ENCODE measurements at places on chromosomes 3 and 15.

GRCh38 chr3:120399372-120399771 is 50.2 kb upstream of the LRRC58 start:
- no peak for DNase-seq

GRCh38 chr3:56351537-56351936 is 116.7 kb downstream of the ERC2 start:
- DNase-seq: no peak

DNA sequence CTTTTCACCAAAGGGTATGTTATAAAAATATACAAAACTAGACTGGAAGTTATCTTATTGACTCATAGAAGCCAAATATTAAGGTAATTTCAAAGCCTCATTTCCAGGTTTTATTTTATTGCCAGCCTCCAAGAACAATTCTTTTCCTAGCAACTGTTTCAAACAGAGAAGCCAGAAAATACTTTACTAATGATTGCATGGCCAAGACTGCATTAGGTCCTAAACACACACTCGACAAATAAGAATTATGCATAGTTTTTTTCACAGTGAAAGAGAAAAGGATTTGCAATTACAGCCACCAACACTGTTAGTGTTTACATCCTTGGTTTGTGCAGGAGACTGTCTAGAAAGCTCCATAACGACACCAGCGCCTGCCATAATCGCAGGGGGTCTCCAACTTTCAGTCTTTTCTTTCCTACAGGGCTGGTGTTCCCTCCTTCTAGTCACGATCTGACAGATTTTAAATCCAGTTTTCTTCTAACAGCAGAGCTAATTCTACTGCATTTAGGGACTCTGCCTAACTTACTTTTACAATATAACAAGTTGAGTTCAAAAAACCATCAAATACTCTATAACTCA is 58.1 kb downstream of the CLASP2 start:
- DNase-seq: no peak

GRCh38 chr15:73366766-73367623 is 1.8 kb downstream of the HCN4 start:
- no peak for DNase-seq

DNA sequence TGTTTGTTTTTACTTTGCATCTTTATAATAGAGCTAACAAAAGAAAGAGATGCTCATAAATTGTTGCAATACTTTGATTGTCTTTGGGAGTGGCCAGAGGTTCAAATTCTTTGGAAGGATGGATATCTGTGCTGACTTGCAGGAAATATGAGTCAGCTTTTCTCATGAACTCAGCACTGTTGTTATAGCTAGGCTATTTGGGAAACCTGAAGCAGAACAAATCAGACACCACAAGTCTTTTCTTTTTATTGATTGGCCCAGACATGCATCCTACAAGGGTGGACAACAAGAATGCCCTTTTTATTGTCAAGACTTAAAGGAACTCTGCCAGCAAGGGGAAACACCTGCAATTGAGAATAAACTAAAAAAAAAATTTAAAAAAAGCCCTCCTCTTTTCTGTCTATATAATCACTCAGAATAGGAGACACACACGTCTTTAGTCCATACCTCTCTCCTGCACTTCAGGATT is 4.6 kb upstream of the DENND4A start:
- no peak for DNase-seq

- DNase-seq: no peak
Measured at GRCh38 chr3:119324899-119325298, 30.7 kb downstream of the ARHGAP31 start.

- no peak for DNase-seq
Measured at GRCh38 chr3:13235079-13235478, 161.8 kb upstream of the IQSEC1 start.

DNA sequence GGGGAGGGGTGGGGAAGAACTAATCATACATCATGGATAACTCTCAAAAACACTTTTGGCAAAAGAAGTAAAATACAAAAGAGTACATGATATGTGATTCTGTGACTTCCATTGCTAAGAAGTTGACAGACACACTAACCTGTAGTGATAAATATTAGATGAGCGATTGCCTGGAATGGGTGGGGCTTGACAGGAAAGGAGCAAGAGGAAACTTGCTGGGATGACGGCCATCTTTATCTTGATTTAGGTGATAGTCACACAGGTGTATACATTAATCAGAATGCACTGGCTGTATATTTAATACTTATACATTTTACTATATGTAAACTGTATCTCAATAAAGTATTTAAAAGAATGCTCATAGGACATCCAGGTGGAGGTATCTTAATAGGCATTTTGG is 13.1 kb downstream of the PARL start:
- no peak for DNase-seq

DNA sequence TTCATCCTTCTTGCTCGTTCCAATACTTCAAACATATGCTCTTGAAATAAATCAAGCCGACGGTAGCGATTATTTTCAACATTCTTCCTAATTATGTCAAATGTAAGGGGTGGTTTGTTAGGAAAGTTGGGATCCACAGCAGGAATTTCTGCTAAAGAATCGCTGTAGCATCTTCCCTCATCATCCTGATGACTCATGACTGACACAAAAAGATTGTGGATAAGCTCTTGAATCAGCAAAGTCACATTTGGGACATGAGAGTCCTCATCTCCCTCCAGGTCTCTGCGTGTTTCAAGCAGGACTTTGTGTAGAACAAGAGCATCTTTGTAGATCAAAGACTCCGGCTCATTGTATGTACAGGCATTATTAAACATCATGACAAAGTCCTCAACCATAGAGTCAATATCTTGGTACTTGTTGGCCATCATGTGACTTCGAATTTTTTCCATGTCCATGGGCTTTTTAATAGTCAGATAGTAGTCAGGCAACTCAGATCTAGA is 73.0 kb downstream of the UQCC5 start:
- no peak for DNase-seq

DNA sequence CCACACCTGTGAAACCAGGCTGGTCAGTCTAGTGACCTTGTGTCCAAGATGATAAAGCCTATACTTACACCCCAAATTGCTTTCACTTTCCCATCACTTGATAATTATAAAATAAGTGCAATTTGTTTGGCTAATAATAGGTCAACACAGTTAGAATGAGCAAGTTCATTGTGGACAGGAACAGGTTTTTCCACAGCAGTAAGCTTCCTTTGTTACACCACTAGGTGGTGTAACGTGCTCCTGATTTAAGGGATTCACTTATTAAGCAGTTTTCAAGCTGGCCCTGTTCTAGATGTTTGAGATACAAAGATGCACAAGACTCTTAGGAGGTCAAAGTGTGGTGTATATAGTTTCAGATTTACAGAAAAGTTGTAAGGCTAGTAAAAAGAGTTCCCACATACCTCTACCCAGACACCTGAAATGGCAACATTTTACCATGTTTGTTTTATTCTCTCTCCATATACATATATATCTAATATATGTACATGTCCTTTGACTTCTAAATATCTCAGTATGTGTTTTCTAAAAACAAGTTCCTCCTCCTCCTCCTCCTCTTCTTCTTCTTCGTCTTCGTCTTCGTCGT is 6.8 kb upstream of the MFSD1 start:
- DNase-seq: no peak

DNA sequence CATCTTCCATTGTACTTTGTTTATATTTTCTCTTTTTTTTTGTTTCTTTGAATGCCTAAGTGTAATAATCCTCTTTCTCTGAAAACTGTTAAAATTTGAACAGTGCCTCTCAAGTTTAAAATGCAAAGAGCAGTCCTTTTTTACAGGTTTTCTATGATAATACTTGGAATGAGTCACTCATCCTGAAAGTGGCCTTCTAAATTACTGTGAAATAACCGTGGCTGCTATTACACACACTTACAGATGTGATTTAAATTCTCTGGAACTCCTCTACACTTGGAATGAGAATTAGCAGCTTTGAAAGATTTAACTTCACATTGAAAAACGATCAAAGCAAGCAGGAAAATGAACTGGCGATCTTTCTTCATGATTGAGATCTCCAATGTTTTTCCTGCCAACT is 105.9 kb downstream of the ROBO1 start:
- DNase-seq: no peak

DNA sequence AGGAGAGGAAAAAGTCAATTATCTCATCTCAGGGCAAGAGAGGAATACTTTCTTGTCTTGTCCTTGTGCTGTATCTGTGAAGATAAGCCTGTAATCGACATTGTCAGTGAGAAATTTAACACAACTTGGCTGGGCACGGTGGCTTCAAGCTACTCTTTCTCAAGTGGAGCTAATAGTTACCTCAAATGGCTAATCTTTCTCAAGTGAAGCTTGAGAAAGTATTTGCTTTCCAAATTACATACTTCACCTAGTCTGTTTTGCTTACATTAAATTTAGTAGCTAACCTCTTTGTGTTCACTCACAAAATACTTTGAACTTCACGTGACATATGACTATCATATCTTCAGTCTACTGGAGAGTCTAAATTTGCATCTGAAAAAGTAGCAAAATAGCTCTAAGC is 48.3 kb upstream of the B3GALNT1 start:
- DNase-seq: no peak

DNA sequence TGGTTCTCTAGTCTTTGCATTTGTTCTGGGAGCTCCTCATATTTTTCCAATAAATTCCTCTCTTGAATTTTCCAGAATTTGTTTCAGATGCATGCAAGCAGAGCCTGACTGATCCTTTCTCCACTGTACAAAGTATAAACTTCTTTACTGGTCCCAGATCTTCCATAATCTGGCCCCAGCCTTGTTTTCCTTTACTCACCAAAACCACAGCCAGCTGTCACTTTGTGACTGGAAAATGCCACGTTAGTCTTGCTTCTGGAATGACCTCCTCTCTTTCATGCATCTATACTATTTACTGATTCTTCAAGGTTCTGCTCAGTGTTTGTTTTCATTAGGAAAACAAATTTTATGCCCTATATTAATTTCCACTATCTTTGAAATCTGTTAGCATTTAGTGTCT is 60.4 kb upstream of the SPPL2A start:
- no peak for DNase-seq

- no peak for DNase-seq
Measured at GRCh38 chr3:193978030-193978429, 157.9 kb upstream of the HES1 start.

GRCh38 chr3:181794011-181794790 is 82.5 kb downstream of the SOX2 start:
- DNase-seq: no peak

- no peak for DNase-seq
Measured at GRCh38 chr3:179460260-179460659, 9.0 kb upstream of the GNB4 start.

- DNase-seq: no peak
Measured at GRCh38 chr15:80732167-80732566, 37.1 kb downstream of the ABHD17C start.

DNA sequence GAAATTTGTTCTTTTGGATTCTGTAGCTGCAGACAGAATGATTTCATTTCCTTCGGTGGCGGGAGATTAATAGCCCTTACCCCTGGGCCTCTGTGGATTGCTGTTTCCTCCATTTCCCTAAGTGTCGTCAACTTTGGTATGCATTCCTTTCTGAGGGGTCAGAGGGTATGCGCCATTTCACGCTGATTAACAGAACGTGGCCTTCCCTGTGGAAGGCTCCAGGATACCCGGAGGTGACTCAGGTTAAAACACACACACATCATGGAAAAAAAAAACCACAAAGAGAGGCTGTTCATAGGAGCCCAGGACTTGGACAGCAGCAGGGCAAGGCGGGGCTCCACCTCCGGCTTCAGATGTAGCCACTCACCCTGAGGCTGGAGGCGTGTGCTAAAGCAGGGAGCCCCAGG is 51.9 kb downstream of the EPHB1 start:
- DNase-seq: no peak

GRCh38 chr3:157159762-157160657 is at the start of gene CCNL1:
Gene CCNL1, minus strand, starts transcription at chr3:157160147. Its CDS starts 53 bp downstream, at chr3:157160094.
- peak; percentile 92 for DNase-seq

DNA sequence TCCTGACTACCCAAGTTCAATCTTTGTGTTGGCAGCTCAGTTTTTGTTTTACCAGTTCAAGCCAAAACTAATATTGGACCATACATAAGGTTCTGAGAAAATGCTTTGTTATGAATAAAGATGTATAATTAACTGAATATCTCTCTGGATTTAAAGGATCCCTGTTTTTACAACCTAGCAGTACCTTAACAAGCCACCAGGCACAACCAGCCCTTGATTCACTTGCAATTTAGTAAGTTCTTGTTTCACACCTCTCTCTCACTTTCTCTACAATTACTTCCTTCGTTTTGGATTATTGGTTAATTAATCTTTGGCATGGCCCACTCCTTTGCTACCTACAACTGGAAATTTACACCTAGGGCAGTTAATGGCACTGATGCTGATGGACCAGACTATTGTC is 531.9 kb downstream of the SQOR start:
- DNase-seq: no peak

GRCh38 chr3:185998136-185998535 is 60.3 kb upstream of the TRA2B start:
- no peak for DNase-seq

DNA sequence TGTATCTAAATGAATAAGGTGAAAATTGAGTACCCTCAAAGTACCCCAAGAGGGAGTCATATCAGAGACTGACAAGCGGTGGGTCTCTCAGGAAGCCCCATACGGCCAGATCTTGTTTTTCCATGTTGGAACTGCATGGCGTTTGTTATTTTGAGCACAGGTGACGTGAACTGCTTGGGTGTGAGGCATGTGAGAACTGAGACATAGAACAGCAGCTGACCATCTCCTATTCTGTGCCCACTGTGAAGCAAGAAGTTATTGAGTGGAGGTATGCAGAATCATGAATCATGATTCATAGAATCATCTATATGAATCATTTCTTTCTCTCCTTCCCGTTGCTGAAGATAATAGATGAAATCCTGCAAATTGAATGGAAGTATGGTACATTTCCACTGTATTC is 4.6 kb downstream of the VPS8 start:
- DNase-seq: no peak

- DNase-seq: no peak
Measured at GRCh38 chr3:113058188-113058587, 67.4 kb downstream of the GTPBP8 start.

DNA sequence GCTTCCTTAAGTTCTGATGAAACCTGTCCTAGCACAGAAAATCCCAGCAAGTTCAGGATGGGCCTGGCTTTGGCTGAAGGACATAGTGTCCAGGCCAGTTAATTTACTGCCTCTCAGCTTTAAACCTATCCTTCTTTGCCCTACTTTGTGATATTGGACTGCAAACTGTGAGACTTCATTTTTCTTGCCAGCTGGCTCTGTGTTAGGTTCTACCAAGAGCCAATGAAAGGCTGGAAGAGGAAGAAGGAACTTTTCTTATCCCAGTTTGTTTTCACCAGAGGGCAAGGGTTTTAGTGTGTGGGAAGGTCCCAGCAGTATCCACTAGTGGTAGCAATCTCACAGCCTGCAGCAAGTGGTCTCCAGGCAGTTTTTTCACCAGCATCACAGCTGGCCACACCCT is 18.2 kb downstream of the DCUN1D1 start:
- DNase-seq: no peak

All from NCI-H1436 treated with DMSO at 0.1 percent for 48 hours (cell line).